Activated CD4-positive, CD25-positive, alpha-beta regulatory T cell (primary cell): ENCODE measurements at places on chromosomes 5 and 9.

DNA sequence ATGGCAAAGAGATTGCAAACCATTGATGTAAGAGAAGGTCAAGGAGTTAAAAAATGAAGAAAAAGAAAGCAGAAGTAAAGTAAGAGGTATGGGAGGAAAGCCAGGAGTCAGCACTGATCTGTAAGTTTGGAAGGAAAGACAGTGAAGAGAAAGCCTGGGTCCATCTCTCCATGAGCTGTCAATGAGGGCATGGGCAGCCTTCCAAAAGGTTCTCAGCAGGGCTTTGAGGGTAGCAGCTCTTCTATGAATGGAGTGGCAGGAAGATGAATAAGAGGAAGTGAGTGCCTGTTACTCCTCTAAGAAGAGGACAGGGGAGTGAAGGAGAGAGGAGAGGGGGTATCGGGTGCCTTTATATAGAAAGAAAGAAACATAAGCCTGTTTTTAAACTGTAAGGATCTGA lies 97.1 kb downstream of the ADCY2 start:
- DNase-seq, result no peak

GRCh38 chr9:108477529-108478006 lies 378.2 kb downstream of the ACTL7B start:
- no peak for DNase-seq

DNA sequence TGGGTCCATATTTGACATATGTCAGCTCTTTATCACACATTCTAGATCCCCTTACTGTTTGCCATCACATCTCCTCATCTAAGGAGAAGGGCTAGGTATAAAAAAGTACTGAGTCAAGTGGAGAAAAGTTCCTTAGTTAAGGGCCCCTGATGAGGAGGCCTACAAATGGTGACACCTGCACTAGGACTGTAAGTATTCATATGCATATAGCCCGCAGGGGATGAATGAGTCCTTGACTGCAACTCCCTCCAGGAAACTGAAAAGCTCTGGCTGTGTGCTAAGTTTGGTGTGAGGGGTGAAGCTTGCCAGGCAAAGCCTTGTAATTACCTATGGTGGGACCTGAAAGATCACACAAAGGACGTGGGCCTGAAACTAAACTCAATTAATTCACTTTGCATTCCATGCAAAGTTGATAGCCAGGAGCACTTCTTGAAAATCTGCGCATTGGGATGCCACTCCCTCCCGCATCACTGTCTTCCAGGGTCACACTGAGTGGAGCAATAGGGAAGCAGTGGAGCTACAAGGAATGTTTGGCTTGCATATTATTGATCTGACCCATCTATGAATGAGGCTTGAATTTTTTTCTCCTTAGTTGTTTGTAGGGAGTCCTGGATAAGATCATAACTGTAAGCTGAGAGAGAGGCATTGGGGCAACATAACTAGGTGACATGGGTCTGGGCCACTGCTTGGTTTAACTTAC lies 11.9 kb upstream of the EQTN start:
- DNase-seq, result no peak

DNA sequence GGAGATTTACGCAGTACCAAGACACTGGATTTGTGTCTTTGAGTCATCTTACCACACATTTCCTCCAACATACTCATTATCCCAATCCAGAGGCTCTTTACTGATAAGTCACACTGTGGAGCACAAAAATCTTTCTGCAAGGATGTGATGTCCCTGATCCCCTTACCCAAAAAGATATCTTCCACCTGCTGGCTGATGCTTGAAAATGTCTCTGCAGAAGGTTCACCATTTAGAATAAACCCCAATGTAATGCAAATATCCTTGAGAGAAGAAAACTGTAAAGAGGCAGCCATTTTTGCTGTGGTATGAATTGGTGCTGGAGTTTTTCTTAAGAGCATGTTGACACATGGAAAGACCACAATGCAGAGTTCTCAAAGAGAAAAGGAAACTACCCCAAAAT lies 65.7 kb upstream of the RORB start:
- DNase-seq, result no peak

GRCh38 chr9:123923377-123923776 lies 6.5 kb downstream of the DENND1A start:
- DNase-seq, result no peak

- DNase-seq, result no peak
Observed at GRCh38 chr9:7088611-7089010, 330.8 kb downstream of the KDM4C start.
